ENCODE measurements at places on chromosomes 12 and 14.

DNA sequence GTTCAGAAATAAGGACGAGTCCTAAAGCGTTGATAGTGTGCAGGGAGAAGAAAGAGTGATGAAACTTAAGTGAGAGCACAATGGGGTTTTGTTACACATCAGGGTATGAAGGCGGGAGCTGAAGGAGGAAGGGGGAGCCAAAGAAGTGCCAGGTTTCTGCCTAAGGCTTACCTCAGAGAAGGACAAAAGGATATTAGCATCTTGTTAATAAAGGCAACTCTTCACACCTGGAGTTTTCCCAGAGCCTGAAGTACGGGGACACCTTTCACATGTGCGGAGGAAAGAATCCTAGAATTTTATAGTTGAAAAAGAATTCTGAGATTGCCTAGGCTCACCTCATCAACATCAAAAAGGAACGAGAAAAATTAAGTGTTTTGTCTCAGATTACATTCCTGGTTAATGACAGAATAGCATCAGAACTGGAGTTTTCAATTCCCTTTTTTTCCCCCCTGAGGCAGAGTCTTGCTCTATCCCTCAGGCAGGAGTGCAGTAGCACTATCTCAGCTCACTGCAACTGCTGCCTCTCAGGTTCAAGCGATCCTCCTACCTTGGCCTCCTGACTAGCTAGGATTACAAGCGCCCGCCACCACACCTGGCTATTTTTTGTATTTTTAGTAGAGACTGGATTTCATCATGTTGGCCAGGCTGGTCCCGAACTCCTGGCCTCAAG lies 2.2 kb upstream of the SAV1 start:
- no peak for DNase-seq

DNA sequence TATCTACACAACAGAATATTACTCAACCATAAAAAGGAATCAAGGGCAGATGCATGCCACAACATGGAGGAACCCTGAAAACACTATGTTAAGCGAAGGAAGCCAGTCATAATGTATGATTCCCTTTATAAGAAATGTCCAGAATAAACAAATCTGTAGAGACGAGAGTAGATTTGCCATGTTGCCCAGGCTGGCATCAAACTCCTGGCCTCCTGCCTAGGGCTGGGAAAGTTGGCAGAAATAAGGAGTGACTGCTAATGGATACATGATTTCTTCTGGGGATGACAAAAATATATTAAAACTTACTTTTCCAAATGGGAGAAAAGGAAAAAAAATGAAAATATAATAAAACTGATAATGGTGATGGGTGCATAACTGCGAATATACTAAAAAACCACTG lies 10.9 kb downstream of the CLIP1 start:
- no peak for DNase-seq

DNA sequence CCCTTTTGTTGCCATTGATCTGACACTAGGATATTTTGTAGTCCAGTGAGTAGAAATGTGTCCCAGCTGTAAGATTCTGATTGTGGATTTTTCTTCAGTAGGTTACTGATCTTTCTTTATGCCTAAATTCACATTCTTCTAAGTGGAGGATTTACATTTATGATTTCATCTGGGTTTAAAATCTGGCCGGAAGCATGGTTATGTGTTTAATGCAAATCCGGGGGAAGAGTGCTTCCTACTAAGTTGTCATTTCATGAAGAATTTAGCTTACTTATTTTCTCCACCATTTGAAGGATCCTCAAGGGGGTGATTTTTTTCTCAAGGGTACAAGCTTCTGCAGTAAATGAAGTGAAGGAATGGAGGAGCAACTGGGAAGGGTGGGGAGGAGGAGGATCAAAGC lies 96.7 kb downstream of the TMTC2 start:
- no peak for DNase-seq

- no peak for DNase-seq
Observed at GRCh38 chr14:95041477-95042020, 115.8 kb downstream of the DICER1 start.

DNA sequence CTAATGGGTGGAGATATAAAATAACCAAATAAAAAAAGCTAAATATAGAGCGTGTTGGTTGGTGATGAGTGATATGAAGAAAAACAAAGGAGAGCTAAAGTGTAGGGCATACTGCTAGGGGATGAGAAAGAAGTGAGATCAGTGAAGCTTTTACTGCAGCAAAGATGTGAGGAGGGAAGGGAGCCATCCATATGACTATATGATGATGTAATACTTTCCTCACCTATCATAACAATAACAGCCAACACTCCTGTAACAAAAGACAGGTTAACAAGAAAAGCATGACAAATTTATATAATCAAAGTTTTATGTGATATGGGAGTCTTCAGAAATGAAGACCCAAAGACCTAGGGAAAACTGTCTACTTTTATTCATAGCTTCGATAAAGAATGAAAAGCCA lies 57.4 kb upstream of the LRFN5 start:
- DNase-seq: no peak

DNA sequence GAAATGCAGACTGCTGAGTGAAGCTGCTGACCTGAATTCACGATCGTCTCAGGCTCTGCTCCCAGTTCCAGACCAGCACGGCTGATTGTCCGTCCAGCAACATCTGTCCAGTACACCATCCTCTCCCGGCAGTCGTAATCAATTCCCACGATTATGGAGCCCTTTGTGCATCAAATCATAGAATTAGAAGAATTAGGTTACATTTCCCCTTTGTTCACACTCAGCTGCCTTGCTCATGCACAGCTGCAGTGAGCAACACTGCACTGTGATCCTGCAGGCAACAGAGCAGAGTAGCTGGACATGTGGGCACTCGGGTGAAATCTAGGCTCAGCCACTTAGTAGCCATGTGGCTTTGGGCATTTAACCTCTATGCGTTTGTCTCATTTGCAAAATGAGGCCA lies 22.2 kb downstream of the RTRAF start:
- DNase-seq: no peak

DNA sequence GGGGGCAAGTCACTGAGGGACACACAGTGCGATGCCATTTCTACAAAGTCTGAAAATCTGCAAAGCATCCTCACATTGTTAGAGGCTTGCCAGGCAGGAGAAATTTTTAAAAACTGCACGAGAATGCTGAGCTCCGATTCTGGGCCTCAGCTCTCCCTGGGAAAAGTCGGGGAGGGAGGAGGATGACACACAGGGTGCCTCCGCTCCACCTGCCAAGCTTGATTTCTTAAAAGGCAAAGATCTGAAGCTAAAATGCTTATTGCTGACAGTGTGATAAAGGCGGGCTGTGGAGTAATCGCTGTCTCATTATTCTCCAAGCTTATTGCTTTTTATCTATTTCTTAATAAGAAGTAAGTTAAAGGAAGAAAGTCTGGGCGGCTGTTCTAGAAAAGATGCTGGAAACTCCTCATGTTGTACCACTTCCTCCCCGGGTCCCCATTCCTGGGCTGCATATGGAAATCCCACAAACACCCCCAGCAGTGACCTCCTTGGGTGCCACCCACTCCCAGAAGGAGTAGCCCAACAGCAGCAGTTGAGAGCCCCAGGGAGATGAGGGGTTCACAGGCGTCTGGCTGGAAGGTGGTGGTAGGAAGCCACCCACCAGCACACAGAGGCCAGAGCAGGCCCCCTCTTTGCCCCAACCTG lies 55.0 kb downstream of the CCDC85C start:
- no peak for DNase-seq

GRCh38 chr12:122471324-122472226 lies 29.2 kb downstream of the ZCCHC8 start:
- DNase-seq: no peak

DNA sequence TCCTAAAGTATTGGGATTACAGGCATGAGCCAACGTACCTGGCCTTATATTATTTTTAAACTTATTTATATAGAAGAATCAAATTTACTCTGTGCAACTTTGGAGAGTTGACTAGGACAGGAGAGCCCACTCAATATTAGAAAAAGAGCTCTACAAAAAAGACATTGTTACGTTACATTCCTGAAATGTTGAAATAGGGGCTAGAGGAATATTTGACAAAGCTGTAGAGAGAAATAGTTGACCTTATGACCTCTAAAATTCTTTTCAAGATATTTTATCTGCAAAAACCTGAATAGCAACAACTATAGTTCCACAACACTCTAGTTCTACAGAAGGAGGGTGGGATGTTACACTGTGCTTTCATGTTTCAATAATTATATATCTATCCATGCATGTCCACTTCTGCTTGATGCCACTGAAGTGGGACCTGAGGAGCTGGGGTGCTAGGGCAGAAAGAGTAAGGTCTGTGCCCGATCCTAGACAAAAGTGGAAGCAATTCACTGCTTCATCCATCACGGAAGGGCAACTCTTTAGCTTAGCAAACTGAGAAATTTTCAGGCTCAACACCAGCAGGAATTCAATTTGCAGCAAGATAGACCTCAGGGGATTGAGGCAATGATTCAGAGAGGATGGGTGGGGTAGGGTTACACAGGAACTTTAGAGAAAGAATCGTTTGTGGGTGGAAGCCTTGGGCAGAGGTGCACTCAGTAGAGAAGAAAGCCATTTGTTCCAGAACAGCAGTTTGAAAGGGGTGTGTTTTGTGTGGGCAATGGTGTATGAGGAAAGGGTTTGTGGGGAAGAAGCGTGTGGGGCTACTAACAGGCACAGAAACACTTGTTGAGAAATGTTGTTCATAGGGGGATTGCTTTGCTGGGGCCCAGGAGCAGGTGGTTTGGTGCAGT lies 16.0 kb upstream of the RNASE10 start:
- no peak for DNase-seq

DNA sequence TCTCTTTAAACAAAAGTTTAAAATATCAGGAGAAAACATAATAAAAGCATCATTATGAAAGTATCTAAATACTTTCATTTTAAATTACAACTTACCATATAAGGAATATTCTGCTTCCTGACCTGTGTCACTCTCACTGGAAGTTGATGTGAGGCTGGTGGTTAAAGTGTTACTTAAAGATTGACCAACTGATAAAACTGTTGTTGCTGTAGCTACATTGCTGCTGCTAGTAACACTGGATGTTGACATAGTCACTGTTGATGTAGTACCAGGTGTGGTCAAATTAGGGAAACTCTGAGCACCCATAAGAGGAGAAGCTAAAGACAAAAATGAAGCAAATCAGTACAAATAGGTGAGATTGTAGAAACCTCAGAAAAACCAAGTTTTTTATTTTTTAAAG lies 79.9 kb downstream of the HECTD1 start:
- DNase-seq: no peak

DNA sequence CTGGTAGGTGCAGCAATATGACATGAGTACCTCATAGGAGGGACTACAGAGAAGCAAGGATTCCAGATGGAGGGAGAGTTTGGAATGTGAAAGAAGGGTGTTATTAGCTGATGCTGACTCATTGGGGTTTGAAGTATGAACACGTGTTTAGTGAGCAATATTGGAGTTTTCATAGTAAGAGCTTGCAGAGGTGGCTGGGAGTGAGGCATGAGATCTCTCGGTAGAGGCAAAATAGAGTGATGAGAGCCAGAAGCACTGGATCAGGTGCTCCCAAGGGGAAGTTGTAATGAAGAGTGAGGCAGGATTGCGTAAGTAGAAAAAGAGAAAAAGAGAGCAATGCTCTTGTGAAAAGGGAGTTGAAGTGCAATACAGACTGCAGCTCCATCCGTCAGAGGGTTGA lies 42.1 kb downstream of the MGST1 start:
- no peak for DNase-seq

DNA sequence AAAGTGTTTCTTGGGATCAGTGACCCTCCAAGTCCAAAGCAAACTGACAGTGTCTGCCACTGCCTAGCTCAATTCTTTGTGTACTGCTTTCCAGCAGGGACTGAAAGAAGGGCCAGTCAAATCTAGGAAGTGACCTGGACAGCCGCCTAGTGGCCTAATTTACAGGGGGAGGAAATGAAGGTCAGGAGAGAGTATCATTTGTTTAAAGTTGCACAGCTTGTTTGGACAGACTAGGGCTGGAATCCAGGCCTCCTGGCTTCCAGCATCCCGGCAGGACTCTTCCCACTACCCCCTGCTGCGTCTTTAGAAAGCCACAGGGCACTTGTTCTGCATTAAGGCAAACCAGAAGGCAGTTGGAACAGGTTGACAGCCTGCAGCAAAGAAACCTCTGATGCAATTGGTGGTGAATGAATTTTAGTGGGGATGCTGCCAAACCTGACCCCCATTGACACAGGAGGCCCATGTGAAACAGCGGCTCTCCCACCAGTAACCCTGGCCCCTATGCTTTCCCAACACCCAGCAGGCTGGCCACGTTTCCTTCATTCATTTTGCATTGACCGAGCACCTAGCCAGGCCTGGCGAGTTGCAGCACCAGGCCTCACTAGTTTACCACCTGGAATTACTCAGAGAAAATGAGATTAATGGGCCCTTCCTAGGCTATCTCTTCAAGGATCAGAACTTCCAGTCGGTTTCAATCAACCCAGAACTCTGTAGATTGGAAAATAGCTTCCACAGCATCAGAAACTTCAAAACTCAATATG lies 28.2 kb downstream of the GALNT16 start:
- no peak for DNase-seq

- no peak for DNase-seq
Observed at GRCh38 chr12:129162805-129163204, 309.5 kb downstream of the GLT1D1 start.

DNA sequence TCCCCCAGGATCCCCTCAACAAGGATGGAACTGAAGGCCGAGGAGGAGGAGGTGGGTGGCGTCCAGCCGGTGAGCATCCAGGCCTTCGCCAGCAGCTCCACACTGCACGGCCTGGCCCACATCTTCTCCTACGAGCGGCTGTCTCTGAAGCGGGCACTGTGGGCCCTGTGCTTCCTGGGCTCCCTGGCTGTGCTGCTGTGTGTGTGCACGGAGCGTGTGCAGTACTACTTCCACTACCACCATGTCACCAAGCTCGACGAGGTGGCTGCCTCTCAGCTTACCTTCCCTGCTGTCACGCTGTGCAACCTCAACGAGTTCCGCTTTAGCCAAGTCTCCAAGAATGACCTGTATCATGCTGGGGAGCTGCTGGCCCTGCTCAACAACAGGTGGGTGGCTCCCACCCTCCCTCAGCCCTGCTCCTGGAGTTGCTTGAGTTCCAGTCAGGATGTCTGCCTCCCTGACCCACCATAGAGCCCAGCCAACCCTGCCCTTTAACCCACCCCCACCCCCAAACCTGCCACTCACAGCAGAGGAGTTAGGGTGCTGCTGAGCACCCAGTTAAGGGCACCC lies 1.4 kb downstream of the ASIC1 start:
- DNase-seq: no peak

DNA sequence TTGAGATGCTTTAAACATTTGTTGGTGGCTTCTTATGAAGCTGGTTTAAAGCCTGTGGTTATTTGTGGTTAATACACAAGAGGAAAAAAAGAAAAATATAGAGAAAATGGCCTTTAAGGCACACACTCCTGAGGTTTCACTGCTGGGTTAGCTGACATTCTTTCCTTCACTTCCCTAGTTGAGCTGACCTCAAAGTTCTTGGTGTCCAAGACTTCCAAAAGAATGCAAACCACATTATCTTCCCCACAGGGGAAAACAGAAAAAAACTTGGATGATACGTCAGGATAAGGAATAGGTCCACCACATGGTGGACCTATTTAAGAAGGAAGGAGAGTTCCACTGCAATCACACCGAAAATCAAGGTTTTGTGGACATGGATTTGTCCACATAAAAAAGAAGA lies 94.3 kb downstream of the SLC25A21 start:
- DNase-seq: no peak

DNA sequence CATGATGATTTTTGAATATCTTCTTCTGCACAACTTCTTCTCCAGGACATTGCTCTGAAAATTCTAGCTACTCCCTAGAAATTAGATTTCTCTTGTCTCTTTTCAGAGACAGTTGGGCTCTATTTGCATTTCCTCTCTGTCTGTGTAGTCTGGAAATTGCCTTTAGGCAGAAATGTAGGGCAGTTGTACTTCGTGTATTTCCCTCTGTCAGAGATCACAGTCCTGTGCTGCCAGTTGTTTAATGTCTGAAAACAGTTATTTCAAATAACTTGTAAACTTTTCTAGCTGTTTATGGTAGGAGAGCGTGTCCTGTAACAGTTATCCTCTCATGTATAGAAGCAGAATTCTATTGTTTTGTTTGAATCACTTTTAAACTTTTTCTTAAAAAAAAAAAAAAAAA lies 86.9 kb downstream of the TTLL5 start:
- no peak for DNase-seq
